ENCODE measurements at places on chromosomes 6 and 20.

DNA sequence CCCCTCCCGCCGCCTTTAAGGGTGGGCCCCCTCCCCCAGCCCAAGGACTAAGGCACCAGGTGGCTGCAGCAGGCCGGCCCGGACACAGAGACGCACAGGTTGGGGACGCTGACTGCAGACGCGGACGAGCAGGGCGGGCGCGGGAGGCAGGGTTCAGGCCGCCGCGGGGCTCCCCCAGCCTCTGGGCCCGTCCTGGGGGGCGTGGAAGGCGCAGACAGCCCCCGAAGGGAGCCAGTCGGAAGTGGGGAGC lies 9.3 kb downstream of the DUSP15 start:
- DNase-seq: no peak

GRCh38 chr20:32649697-32650400 lies 23.9 kb downstream of the C20orf203 start:
- no peak for DNase-seq

GRCh38 chr20:58655328-58656107 lies 4.4 kb downstream of the STX16 start:
- no peak for DNase-seq

DNA sequence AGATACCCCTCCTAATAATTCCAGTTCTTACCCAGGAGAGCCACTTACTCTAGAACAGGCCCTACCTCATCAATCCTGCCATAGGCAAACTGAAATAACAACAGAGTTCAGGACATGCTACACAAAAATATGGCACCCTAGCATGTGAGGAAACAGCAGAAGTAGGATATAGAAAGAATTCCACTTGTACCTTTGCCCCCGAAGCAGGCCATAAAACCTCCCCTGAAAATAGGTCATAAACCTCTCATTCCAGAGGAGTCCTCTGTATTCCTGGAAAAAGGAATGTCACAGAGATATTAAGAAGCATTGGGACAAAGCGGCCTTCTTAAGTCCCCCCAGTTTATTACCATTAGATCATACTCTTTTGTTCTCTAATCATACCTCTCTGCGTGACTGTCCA lies 504.3 kb upstream of the MARCKS start:
- DNase-seq: no peak

DNA sequence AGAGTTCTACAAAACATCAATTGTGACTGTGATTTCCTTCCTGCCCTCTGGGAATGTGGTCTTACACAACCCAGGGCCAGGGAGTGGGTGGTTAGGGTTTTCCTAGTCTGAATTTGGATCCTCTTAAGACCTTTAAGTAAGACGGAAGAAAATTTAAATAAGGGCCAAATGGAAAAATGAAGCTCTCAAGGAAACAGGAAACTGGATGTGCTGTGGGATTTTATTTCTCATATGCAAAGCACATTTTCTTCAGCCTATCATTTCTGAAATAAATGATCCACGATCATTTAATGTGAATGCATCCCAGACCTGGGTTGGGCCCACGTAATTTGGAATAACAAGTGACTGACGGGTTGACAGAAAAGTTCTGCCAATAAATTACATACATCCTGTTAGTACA lies 243.6 kb downstream of the CLIC5 start:
- DNase-seq: no peak

DNA sequence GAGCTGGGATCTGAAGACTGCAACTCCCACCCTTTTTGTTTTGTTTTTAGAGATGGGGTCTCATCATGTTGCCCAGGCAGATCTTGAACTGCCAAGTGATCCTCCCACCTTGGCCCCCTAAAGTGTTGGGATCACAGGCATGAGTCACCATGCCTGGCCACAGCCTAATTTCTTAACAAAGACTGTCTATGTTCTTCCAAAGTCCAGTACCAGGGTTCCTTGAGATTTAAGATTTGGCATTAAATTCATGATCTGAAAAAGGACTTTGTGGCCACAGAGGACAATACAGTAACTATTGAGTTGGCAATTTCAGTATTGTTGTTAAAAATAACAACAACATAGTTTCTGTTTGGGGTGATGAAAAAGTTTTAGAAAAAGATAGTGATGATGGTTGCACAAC lies 28.7 kb upstream of the BEND3 start:
- DNase-seq: no peak

GRCh38 chr20:53898556-53898931 lies 171.8 kb downstream of the BCAS1 start:
- no peak for DNase-seq

DNA sequence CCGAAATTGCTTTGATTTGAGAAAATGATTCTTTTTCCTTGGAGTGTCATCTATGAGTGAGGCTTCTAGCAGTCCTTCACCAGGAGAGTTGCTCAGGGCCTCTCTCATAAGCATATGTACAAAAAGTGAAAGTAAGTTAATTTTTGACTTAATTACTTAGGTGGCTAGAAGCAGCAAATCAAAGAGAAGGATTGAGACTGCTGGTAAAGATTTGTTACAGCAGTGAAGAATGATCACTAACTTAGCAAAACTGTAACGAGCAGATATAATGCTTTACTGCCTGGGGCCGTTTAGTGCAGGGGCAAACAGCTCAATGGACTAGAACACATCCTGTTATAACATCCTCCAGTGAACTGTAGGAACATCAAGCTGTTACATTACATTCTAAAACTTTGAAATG lies 167.8 kb upstream of the RIPOR2 start:
- DNase-seq: no peak

DNA sequence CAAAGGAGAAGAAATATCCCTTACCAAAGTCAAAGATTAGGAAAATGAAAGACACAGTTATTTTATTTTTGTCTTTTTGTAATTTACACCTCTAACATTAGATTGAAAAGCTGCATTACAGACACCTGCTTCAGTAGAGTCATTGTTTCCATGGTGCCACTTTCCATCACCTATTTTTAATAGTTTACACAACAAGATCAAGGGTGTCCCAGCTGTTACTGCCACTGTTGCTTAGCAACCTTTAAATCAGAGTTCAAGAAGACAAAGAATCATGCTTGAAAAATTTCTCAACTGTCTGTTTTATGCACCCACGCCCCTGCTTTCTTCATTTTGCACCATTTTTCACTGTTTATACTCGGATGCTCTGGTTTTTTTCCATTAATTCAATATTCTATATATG lies 668.2 kb upstream of the GJE1 start:
- peak; percentile 86 for DNase-seq

DNA sequence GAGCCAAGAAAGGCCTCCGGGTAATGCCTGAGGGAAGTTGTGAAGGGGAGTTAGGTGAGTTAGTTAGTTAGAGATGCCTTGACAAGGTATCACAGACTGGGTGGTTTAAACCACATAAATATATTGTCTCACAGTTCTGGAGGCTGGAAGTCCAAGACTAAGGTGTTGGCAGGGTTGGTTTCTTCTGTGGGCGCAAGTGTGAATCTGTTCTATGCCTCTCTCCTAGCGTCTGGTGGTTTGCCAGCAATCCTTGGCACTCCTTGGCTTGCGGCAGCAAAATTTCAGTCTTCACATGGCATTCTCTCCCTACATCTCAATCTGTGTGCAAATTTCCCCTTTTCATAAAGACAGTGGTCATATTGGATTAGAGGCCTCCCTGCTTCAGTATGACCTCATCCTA lies 29.7 kb upstream of the RANBP9 start:
- no peak for DNase-seq

GRCh38 chr20:25023356-25023755 lies 30.8 kb upstream of the APMAP start:
- DNase-seq: no peak

DNA sequence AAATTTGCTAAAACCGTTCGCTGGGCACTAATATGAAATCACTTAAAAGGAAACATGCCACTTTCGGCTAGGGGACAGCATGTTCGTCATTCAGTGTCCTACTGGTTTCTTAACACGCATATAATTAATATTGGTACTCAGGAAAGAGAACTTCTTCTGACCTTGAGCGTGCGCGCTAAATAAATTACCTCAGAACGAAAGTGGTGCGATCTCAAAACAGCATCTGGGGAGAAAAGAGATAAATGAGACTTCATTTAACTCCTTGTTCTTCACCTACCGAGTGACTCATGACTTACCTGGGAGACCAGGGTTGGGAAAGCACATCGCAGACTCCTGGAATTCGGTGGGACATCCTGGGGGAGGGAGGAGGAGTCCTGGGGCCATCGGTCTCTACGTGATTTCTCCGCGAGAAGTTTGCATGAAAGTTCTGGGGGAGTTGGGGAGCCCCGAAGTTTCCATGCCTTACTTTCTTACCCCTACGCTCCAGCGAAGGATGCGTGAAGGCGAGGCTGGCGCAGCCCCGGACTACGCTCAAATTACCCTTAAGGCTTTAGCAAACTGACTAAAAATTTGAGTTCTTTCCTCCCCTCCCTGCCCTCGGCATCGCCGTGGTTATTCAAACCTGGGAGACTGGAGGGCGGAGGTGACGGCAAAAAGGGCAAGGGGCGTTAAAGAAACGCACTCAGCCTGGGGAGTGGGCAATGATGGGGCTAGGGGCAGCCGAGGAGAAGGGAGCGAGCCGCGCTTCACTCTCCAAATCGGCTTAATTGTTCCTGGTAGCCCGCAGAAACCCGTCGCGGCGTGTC lies 1.1 kb upstream of the BEND6 start:
- no peak for DNase-seq

- DNase-seq: no peak
Measured at GRCh38 chr6:36800223-36801076, 38.8 kb downstream of the CPNE5 start.
